OCI-M1 (cell line): ENCODE measurements at places on chromosomes 16 and 17.

- DNase-seq = no peak
Observed at GRCh38 chr16:83648347-83648746, 159.4 kb upstream of the HSBP1 start.

DNA sequence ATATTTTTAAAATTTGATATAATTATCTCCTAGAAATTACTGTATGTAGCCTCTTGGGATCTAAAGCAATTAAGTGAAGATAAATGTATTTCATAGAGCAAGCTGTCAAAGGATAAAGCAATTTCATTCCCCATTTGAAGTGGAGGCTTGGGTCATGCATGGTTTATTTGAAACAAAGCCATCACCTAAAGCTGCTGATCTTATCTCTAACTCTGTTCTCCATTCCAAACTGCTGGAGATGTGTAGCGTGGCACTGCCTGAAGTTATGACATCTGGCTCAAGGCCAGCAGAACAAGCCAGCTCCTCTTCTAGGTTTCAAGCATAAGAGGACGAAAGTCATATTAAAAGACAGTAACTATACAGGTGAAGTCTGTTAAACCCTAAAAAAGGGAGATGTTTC, 83.9 kb downstream of the HIC1 start:
- DNase-seq = peak; percentile 51

DNA sequence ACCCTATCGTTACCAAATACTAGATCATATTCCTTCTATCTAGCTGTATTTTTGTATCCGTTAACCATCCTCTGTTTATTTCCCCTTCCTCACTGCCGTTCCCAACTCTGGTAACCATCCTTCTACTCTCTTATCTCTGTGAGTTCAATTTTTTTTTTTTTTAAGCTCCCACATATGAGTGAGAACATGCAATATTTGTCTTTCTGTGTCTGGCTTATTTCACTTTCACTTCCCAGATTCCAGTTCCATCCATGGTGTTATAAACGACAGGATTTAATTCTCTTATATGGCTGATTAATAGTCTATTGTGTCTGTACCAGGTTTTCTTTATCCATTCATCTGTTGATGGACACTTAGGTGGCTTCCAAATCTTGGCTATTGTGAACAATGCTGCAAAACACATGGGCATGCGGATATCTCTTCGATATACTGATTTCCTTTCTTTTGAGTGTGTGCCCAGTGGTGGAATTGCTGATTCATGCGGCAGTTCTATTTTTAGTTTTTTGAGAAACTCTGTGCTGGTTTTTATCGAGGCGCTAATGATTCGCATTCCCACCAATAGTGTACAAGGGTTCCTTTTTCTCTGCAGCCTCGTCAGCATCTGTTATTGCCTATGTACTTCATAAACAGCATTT, 599.6 kb downstream of the TMEM114 start:
- DNase-seq = peak; percentile 43

GRCh38 chr16:66357523-66357928, 9.0 kb upstream of the CDH5 start:
- DNase-seq = peak; percentile 66

DNA sequence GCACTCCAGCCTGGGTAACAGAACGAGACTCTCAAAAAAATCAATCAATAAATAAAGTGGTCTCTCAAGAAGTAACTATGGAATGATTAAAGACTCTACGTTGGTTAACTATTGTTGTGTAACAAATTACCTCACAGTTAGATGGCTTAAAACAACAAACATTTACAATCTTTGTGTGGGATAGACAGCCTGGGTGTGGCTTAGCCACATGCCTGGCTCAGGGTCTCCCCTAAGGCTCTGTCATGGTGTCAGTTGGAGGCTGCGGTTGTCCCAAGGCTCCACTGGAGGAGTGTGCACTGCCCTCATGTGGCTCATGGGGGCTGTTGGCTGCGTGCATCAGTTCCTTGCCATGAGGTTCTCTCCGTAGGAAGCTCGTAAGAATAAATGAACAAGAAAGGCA, 294.5 kb downstream of the SNX29 start:
- peak; percentile 50 for DNase-seq

DNA sequence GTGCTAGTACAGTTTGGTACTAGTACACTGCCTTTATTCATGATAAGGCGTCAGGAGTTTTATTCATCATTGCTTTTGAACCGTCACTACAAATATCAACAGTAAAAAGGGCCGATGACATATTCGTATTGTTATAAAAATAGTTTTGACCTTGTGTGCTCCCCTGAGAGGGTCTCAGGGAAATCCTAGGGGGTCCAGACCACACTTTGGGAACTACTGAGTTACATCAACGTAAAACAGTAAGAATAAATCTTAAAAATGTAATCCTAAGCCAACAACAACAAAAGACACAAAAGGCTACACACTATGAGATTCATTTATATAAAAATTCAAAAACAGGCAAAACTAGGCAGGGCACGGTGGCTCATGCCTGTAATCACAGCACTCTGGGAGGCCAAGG, 11.2 kb downstream of the MYH10 start:
- no peak for DNase-seq

DNA sequence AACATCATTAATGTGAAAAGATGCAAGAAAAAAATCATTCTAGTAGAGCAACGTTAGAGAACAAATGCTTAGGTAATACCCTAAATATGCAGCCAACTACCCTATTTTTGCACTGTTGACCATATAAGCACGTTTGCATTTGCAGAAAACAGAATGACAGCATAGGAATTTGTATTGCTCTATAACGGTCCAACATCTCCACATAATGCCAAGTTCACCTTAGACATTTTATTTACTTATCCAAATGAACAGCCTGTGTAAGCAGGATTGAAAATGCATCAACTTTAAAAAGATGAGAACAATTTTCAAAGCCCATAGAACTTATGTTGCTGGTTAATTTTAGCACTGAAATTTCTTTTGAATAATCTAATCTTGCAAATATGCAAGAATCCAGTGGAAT, 19.1 kb upstream of the RSL1D1 start:
- no peak for DNase-seq

DNA sequence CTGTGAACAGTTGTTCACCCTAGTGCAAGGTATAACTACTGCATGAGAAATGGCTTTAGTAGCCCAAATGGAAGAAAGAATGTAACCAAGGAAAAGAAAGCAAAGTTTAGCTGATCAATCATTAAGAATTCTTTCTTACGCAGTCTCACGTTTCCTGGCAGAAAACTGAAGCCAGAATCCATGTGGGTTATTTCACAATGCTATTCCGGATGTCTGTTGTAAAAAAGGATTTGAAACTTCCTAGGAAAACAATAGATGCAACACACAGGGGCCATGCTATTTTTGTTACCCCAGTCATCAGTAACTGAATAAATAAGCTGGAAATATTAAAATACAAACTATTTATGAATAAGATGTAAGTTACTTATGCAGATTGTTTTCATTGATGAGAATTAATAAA, 802.5 kb downstream of the CDH8 start:
- no peak for DNase-seq

- no peak for DNase-seq
Observed at GRCh38 chr17:36942019-36942599, 4.8 kb downstream of the LHX1 start.

DNA sequence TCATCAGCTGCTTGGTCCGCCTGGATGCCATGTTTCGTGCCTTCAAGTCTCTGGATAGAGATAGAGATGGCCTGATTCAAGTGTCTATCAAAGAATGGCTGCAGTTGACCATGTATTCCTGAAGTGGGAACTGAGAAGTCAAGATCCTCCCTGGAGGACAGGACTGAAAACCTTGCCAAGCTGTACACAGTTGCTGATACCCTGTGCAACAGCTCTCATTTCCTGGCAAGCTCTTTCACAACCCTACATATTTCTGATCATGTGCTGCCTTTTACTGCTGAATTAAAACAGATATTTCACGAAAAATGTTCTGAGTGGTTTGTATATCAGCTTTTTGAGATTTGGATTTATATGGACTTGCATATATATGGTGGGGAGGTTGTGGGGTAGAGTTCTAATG, 898 bp downstream of the CAPNS2 start:
- no peak for DNase-seq
